ENCODE measurements at places on chromosomes 4 and X. TPM values are rescaled to one million over a fixed set of nuclear protein-coding genes. Genes with fewer than 3 reads are reported as not detected.

The GABRG1 gene
- total RNA-seq = not detected

The PGAM4 gene
- 0.79 TPM for total RNA-seq

The ADGRL3 gene
- total RNA-seq = not detected

The CRLF2 gene
- 0.95 TPM for total RNA-seq

The FAM156A gene
- 27.3 TPM for total RNA-seq

The UGT2B17 gene
- total RNA-seq = not detected

The DCAF12L1 gene
- total RNA-seq = not detected

GRCh38 chrX:17380221-17380620 lies 5.2 kb downstream of the NHS start:
- H3K36me3 ChIP-seq = no peaks in the 10 kb centered on the region
- no peak overlapping the region for H3K27ac ChIP-seq
- H3K4me1 ChIP-seq = peaks cover 2% of the 10 kb centered on the region
- DNase-seq = no peak

DNA sequence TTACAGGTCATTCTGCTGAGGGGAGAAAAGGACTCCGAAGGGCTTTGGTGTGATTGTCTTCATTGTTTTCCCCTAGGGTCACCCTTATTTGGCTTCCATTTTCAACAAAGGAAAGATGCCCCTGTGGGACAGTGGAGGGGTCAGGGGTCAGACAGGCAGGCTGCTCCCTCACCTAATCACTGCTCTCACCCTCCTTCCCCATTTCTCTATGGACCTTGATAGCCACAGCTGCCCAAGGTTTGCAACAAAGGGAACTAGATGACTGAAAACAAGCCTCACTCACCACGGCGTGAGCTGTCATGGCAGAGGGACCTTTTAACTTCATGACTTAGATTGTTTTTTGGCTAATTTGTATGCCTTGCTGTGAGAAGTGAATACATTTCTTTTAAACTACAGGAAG lies 40.7 kb downstream of the C4orf51 start:
- H3K27ac ChIP-seq = peak overlapping the region; percentile 54
- peak overlapping the region; percentile 17 for H3K4me3 ChIP-seq
- H3K4me1 ChIP-seq = peaks cover 16% of the 10 kb centered on the region
- no peak for DNase-seq

GRCh38 chr4:91681544-91681943 lies 622.2 kb upstream of the GRID2 start:
- no peak overlapping the region for H3K27ac ChIP-seq
- H3K27me3 ChIP-seq = no peaks in the 10 kb centered on the region
- H3K36me3 ChIP-seq = no peaks in the 10 kb centered on the region
- no peak for DNase-seq
- no peaks in the 10 kb centered on the region for H3K4me1 ChIP-seq

- H3K4me3 ChIP-seq = no peak overlapping the region
- no peaks in the 10 kb centered on the region for H3K36me3 ChIP-seq
- peaks cover 2% of the 10 kb centered on the region for H3K27me3 ChIP-seq
- no peaks in the 10 kb centered on the region for H3K4me1 ChIP-seq
These were observed 33.6 kb upstream of the TBC1D9 start for GRCh38 chr4:140789759-140790158.

- DNase-seq = no peak
- peaks cover 7% of the 10 kb centered on the region for H3K27me3 ChIP-seq
- no peak overlapping the region for H3K4me3 ChIP-seq
- H3K36me3 ChIP-seq = no peaks in the 10 kb centered on the region
- peaks cover 21% of the 10 kb centered on the region for H3K4me1 ChIP-seq
These were observed 25.2 kb downstream of the DDIT4L start for GRCh38 chr4:100164808-100165760.

DNA sequence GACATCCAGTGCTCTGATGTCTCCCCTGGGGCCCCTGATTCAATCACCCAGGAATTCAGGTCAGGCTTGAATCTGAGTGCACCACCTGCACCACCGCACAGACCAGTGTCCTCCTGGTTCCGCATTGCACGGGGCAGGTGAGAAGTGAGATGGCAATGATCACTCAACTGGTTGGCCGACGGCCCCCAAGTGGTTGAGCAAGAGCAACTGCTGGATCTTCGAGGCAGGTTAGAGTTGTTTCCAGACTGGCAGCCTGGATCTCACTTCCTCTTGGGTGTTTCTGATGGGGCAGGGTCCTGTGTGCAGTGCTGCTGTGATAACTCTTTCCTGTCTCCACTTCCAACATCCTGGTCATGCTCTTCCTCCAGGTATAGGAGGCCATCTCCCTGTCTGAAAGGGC lies 50.4 kb downstream of the C4orf50 start:
- H3K4me3 ChIP-seq = no peak overlapping the region
- DNase-seq = no peak
- H3K27ac ChIP-seq = no peak overlapping the region
- H3K36me3 ChIP-seq = no peaks in the 10 kb centered on the region

DNA sequence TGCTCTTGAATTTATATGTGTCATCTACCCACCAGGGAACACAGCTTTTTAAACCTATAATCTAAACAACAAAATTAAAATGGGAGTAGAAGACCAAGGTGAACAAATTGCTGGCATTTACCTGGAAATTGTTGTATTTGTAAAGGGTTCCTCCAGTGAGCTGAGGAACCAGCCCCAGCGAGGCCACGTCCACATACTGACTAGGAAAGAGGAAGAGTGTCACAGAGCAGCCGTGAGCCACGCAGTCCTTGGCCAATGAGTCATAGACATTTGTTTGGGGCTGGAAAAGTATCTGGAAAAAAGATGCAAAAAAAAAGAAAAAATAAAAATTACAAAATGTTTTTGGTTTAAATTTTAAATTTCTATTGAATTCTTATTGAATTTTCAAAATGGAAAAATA lies 58.7 kb downstream of the METTL14 start:
- H3K27ac ChIP-seq = no peak overlapping the region
- H3K4me1 ChIP-seq = peaks cover 2% of the 10 kb centered on the region
- H3K4me3 ChIP-seq = no peak overlapping the region
- no peaks in the 10 kb centered on the region for H3K27me3 ChIP-seq

DNA sequence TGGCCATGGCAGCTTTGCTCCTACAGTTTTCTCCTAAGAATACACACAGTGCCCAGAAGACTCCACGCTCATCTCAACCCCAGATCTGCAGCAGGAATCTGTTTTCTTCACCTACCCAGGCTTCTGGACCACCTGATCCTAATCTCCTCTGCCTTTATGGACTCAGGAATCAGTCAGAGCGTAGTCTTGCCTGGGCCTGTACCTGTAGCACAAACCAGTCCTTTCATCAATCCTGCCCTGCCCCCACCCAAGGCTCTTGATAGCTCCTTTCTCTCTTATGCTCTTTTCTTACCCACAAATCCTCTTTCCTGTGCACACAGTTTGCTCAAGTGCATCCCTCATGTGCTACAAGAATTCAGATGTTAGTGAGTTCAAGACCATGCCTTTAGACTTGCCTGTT lies 89.7 kb downstream of the ZNF718 start:
- H3K27me3 ChIP-seq = no peaks in the 10 kb centered on the region
- peak; percentile 21 for DNase-seq
- H3K36me3 ChIP-seq = peaks cover 4% of the 10 kb centered on the region
- peak overlapping the region; percentile 16 for H3K4me3 ChIP-seq

- H3K4me3 ChIP-seq = peak within 1 kb of the TSS; percentile 66
- H3K36me3 ChIP-seq = no peaks in the 10 kb centered on the region
- H3K4me1 ChIP-seq = peaks cover 13% of the 10 kb centered on the region
- H3K27ac ChIP-seq = peak within 1 kb of the TSS; percentile 29
- peaks cover 68% of the 10 kb centered on the region for H3K27me3 ChIP-seq
- peak; percentile 68 for DNase-seq
These were observed at the start of gene DCHS2 for GRCh38 chr4:154491341-154492271. DCHS2 (minus strand) TSS chr4:154491799; CDS start chr4:154491355, 444 bp downstream.

GRCh38 chrX:42538405-42538804 lies 239.6 kb downstream of the PPP1R2C start:
- no peak overlapping the region for H3K4me3 ChIP-seq
- peaks cover 5% of the 10 kb centered on the region for H3K4me1 ChIP-seq
- no peaks in the 10 kb centered on the region for H3K36me3 ChIP-seq
- H3K27me3 ChIP-seq = no peaks in the 10 kb centered on the region
- DNase-seq = no peak

DNA sequence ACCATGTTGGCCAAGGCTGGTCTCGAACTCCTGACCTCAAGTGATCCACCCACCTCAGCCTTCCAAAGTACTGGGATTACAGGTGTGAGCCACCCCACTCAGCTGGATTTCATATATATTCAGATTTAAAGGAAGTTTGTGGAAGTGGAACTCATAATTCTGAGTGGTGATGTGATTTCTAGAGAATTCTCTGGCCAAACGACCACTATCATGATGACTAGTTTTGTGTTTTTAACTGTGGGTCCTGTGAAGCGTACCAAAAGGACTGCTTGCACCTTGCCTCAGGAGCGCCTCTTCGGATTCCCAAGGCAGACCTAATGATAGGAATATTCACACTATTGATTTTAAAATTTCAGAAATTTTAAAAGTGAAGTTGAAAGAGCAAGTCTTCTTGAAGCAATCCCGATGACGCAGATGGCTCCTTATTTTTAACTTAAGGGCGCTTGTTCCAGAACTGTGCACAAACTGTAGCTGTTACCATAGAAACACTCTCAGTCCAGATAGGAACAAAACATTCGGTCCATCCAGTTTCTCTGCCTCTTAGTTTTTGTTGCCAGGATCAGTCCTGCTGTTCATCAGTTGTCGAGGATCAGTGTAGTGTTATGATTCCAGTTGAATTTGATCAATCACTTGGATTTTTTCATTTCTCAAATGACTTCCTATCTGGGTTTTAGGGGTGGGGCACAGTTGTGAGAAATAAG lies 51.7 kb upstream of the CLCN4 start:
- peaks cover 28% of the 10 kb centered on the region for H3K4me1 ChIP-seq
- no peak for DNase-seq
- H3K27ac ChIP-seq = no peak overlapping the region
- H3K4me3 ChIP-seq = no peak overlapping the region
- no peaks in the 10 kb centered on the region for H3K27me3 ChIP-seq

GRCh38 chr4:80446248-80446647 lies 110.7 kb downstream of the CFAP299 start:
- no peak for DNase-seq
- no peaks in the 10 kb centered on the region for H3K27me3 ChIP-seq
- H3K4me3 ChIP-seq = no peak overlapping the region
- peaks cover 4% of the 10 kb centered on the region for H3K36me3 ChIP-seq

DNA sequence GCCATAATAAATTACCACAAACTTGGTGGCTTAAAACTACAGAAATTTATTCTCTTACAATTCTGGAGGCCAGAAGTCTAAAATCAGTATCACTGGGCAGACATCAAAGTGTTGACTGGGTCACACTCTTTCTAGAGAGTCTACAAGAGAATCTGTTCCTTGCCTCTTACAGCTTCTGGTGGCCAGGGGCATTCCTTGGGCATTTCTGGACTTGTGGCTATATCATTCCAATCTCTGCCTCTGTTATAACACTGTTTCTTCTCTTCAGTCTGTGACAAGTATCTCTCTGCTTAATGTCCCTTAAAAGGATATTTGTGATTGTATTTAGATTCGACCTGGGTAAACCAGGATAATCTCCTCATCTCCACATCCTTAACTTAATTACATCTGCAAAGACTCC lies 207.3 kb upstream of the DCAF8L1 start:
- H3K4me1 ChIP-seq = no peaks in the 10 kb centered on the region
- no peaks in the 10 kb centered on the region for H3K27me3 ChIP-seq
- DNase-seq = no peak
- H3K27ac ChIP-seq = no peak overlapping the region

- no peak overlapping the region for H3K4me3 ChIP-seq
- no peak overlapping the region for H3K27ac ChIP-seq
- no peaks in the 10 kb centered on the region for H3K27me3 ChIP-seq
- H3K4me1 ChIP-seq = peaks cover 40% of the 10 kb centered on the region
These were observed 4.1 kb upstream of the FAM200B start for GRCh38 chr4:15677507-15677988.

GRCh38 chrX:69280933-69281332 lies 115.7 kb upstream of the PJA1 start:
- H3K27me3 ChIP-seq = no peaks in the 10 kb centered on the region
- no peak overlapping the region for H3K4me3 ChIP-seq
- no peaks in the 10 kb centered on the region for H3K36me3 ChIP-seq
- DNase-seq = no peak
- H3K4me1 ChIP-seq = no peaks in the 10 kb centered on the region

DNA sequence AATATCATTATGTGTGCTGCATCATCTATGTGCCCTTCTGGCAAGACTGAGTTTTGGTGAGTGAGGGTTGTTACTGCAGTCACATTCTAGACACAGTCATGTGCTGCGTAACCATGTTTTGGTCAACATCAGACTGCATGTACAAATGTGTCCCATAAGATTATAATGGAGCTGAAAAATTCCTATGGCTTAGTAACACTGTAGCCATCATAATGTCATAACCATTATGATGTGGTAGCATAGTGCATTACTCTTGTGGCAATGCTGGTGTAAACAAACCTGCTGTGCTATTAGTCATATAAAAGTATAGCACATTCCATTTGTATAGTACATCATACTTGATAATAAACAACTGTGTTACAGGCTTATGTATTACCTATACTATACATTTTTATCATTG lies 198.1 kb upstream of the NUDT6 start:
- no peak overlapping the region for H3K4me3 ChIP-seq
- H3K27me3 ChIP-seq = no peaks in the 10 kb centered on the region
- H3K36me3 ChIP-seq = peaks cover 10% of the 10 kb centered on the region
- no peak overlapping the region for H3K27ac ChIP-seq

- no peak overlapping the region for H3K27ac ChIP-seq
- no peak for DNase-seq
- H3K4me3 ChIP-seq = no peak overlapping the region
- H3K27me3 ChIP-seq = peaks cover 36% of the 10 kb centered on the region
- no peaks in the 10 kb centered on the region for H3K36me3 ChIP-seq
These were observed 9.1 kb downstream of the SMAD1 start for GRCh38 chr4:145490796-145491195.

GRCh38 chr4:167049257-167049656 lies 185.0 kb downstream of the SPOCK3 start:
- H3K27ac ChIP-seq = no peak overlapping the region
- H3K36me3 ChIP-seq = no peaks in the 10 kb centered on the region
- H3K27me3 ChIP-seq = no peaks in the 10 kb centered on the region
- H3K4me3 ChIP-seq = no peak overlapping the region
- H3K4me1 ChIP-seq = no peaks in the 10 kb centered on the region

- no peaks in the 10 kb centered on the region for H3K36me3 ChIP-seq
- DNase-seq = no peak
- H3K4me3 ChIP-seq = no peak overlapping the region
- no peak overlapping the region for H3K27ac ChIP-seq
- H3K4me1 ChIP-seq = no peaks in the 10 kb centered on the region
These were observed 593.8 kb downstream of the SMARCA1 start for GRCh38 chrX:128929271-128930057.

GRCh38 chr4:73901031-73901430 lies 31.8 kb downstream of the CXCL1 start:
- H3K27me3 ChIP-seq = no peaks in the 10 kb centered on the region
- DNase-seq = no peak
- H3K4me3 ChIP-seq = no peak overlapping the region
- no peaks in the 10 kb centered on the region for H3K36me3 ChIP-seq
- H3K4me1 ChIP-seq = no peaks in the 10 kb centered on the region

GRCh38 chr4:153466949-153467896 lies 1.1 kb downstream of the TMEM131L start:
- H3K36me3 ChIP-seq = peaks cover 19% of the 10 kb centered on the region
- H3K4me1 ChIP-seq = peaks cover 56% of the 10 kb centered on the region
- no peaks in the 10 kb centered on the region for H3K27me3 ChIP-seq
- peak; percentile 81 for DNase-seq
- peak overlapping the region; percentile 85 for H3K4me3 ChIP-seq
- H3K27ac ChIP-seq = peak overlapping the region; percentile 89

GRCh38 chr4:48844843-48845242 lies 14.0 kb downstream of the OCIAD1 start:
- no peak overlapping the region for H3K27ac ChIP-seq
- H3K36me3 ChIP-seq = peaks cover 63% of the 10 kb centered on the region
- no peak overlapping the region for H3K4me3 ChIP-seq
- H3K4me1 ChIP-seq = peaks cover 6% of the 10 kb centered on the region
- no peak for DNase-seq
- no peaks in the 10 kb centered on the region for H3K27me3 ChIP-seq

- peak overlapping the region; percentile 96 for H3K27ac ChIP-seq
- H3K27me3 ChIP-seq = no peaks in the 10 kb centered on the region
- peak overlapping the region; percentile 47 for H3K4me3 ChIP-seq
- DNase-seq = peak; percentile 78
These were observed 45.8 kb upstream of the MSANTD1 start for GRCh38 chr4:3202836-3203820.

Data from activated CD4-positive, alpha-beta T cell treated with anti-CD3 and anti-CD28 coated beads, Interleukin-2, amount 10 ng/mL, durations not matched to agents 24 days and 14 days (primary cell).